Neural crest cell (in vitro differentiated cells): ENCODE measurements at places on chromosomes 7 and 10.

DNA sequence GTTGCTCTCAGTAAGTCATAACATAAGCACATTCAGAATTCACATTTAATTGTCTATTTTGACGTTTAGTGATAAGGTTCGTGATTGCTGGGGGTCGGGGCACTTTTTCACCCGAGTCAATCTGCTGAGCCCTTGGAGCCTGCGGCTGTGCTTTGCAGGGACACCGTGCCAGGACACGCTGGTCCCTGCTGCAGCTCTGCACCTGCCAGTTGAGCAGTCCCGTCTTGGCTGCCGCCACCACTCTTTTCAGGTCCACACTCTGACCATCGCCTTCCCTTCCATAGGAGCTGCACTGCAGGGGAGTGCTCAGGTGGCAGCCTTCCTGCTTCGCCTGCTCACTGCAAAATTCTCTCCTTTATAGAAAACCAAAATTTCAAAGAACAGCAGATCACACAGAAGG is 36.4 kb downstream of the CUL1 start:
- DNase-seq: no peak

- no peak for DNase-seq
Observed at GRCh38 chr10:33215154-33215553, 119.3 kb downstream of the NRP1 start.

DNA sequence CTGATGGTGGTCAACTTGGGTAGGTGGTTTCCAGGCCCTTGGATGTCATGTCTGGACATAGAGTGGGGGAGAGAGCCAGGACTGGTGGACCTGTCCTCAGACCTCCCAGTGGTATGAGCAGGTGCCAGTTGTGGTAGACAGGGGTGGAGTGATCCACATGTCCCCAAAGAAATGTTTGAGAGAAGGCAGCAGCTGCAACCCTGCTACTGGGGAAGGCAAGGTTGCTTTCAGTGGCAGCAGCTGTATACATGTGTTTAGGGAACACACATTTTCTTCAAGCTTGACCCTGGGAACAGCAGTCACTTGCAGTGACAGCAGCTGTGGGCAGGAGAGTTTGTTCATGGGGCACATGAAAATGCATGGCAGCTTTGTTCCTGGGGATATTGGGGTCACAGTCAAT is 882.6 kb upstream of the C7orf33 start:
- no peak for DNase-seq

DNA sequence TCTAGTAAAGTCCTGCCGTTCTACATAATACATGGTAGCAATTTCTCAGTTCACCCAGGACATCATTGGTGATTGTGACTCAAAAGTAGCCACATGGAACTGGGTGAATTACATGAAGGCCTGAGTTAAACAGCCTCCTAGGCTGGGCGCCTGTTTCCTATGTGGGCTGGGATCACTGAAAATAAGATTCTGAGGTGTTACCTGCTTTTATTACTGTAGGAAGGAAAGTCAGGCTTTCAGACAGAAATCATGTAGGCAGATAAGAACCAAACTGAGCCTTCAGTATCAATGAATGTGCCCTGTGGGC is 160.4 kb downstream of the CAMK1D start:
- no peak for DNase-seq

DNA sequence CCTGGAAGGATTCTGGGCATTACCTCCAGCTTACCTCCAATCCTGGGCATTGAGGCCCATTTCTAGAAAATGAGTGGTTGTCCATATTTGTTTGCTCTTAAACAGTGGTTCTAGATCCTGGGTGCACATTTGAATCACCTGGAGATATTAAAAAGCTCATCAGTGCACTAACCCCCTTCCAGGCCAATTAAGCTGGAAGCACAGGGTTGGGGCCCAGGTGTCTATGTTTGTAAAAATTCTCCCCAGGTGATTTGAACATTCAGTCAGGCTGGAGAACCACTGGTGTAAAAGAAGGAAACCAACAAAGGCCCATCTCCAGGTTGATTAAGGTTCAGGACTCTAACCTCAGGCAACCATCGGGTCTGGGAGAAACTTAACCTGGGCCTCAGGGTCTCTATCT is 102.6 kb upstream of the NANOS1 start:
- no peak for DNase-seq
